Adrenal gland (tissue), 19 donors: ENCODE measurements at places on chromosomes 12 and 14.

GRCh38 chr12:55983232-55983842, 9.5 kb downstream of the RAB5B start:
- no peak for DNase-seq
- no peaks in the 10 kb centered on the region for H3K27me3 ChIP-seq
- H3K4me3 ChIP-seq = no peak overlapping the region

DNA sequence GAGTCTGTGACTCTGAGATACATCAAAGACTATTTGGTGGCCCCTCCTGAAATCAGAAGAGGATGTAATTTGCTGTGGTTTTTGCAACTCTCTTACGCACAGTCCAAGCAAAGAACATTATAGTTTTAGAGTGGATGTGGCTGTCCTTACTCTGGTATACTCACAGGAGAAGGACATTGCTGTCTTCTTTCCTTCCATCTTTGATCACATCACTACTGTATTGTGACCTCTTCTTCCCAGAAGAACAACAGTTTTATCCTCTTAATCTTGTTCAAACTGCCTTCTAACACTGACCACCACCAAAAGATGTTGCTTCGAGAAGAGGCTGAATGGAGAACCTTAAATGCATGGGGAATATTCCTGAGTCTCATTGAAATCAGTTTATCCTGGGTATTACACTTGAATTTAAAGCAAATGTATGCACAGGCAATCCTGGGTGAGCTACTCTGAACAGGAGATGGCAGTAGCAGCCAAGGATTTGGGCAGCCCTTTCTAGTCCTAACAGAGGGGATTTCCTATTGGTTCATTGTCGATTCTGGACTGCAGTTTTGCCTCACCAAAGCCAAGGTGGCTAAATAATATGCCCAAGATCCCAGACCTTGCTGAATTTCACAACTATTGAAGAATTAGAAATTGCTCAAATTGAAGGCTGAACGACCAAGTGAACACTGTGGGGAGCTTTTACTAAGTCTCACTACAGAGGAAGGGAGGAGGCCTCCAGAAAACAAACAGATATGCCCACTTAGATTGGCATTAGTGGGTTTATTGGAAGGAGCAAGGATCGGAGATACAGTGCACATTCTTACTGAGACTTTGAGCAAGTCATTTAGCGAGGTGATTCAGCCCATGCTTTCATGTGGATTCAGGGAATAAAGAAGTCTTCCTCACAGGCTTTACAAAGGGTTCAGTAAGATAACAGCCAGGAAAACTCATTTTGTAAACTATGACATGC, 282.8 kb downstream of the PAWR start:
- H3K4me1 ChIP-seq = peaks cover 17% of the 10 kb centered on the region
- no peaks in the 10 kb centered on the region for H3K27me3 ChIP-seq
- H3K27ac ChIP-seq = no peak overlapping the region
- no peaks in the 10 kb centered on the region for H3K36me3 ChIP-seq
- no peak overlapping the region for H3K4me3 ChIP-seq

DNA sequence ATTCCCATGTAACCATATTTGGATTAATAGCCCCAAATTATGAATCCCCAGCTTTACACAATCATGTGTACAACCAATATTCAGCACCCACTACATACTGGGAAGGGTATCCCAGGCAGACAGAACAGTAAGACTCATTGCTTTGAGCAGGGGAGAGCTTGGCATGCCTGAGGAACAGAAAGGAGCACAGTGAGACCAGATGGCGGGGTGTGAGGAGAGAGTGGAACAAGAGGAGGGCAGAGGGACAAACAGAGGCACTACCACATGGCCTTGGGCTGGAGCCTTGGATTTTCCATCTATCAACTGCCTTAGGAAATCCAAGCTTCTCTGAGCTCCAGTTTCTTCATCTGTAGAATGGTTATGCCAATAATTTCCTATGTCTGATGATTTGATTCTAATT, 3.8 kb downstream of the DGKA start:
- peaks cover 7% of the 10 kb centered on the region for H3K36me3 ChIP-seq
- H3K4me3 ChIP-seq = no peak overlapping the region
- no peak overlapping the region for H3K27ac ChIP-seq
- DNase-seq = no peak

GRCh38 chr14:94775871-94776210, 5.9 kb upstream of the GSC start:
- no peak overlapping the region for H3K4me3 ChIP-seq
- H3K4me1 ChIP-seq = no peaks in the 10 kb centered on the region
- H3K27me3 ChIP-seq = peaks cover 69% of the 10 kb centered on the region
- no peak overlapping the region for H3K27ac ChIP-seq

DNA sequence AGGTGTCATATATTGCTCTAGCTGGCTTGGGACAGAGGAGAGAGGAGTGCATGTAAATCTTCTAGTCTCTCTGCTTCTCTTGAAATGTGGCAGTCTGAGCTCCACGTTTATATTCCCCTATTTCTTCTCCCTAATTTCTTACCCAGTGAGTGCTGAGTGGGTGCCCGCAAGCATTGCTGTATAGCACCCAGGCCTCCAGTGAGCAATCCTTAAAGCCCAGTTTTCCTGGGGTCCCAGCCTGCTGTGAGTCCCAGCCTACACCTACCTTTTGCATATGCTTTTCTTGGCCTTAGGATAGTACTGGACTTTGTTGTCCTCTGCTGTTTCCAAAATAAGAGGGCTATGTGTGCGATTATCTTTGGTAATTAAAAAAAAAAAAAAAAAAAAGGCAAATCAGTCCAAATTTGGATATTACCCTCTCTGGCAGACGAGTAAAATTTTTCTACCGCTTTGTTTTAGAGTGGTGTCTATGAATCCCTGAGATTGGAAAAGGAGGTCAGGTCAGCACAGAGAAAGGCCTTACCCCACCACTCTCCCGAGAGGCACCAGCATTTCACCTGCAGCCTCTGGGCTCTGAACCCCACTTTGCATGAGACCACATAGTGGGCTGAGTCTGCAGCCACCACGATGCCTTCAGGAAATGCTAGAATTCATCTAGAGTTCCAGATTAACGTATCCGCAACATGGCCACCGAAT, 1.1 kb downstream of the MGST1 start:
- no peak for DNase-seq
- H3K4me1 ChIP-seq = peaks cover 10% of the 10 kb centered on the region
- H3K36me3 ChIP-seq = no peaks in the 10 kb centered on the region
- peak overlapping the region; percentile 76 for H3K4me3 ChIP-seq
